ENCODE measurements at places on chromosomes 11 and 22.

GRCh38 chr11:134760957-134761356, 348.9 kb upstream of the B3GAT1 start:
- DNase-seq: no peak

DNA sequence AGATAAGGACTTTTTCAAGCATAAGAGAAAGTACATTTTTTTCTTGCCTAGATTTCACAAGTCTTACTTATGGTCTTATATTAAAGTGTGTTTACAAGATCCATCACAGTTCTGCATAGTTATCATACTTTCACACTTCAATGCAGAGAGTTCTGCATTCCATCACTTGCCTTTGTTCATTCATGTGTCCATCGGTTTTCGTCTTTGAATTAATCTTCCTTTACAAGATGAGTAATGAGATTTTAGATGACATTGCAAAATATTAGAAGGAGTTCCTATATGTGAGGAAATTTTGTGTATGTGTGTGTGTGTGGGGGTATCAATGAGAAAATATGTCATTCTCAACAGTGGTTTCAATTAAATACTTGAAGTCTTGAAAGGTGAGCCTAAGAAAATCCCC, 98.1 kb upstream of the GUCY1A2 start:
- no peak for DNase-seq

- no peak for DNase-seq
Observed at GRCh38 chr11:76788661-76789442, 5.7 kb downstream of the TSKU start.

GRCh38 chr11:12838463-12839123, 164.4 kb downstream of the TEAD1 start:
- DNase-seq: no peak

DNA sequence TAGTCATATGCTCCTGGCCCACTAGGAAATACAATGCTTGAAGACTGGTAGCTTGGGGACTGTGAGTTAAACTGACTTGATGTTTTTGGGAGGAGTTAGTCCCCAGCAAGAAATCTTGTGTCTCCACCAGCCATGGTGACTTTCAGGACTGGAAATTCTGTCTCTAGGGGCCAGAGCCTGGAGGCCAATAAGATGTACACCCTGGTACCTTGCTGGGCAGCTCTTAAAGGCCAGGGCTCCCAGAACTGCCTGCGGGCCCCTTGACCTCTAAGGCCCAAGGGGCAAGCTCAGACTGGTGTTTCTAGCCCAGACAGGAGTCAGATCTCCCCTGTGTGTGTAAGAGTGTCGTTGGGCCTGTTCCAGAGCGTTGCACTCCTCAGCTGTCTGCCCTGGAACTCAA, 128.7 kb upstream of the C11orf58 start:
- DNase-seq: no peak

DNA sequence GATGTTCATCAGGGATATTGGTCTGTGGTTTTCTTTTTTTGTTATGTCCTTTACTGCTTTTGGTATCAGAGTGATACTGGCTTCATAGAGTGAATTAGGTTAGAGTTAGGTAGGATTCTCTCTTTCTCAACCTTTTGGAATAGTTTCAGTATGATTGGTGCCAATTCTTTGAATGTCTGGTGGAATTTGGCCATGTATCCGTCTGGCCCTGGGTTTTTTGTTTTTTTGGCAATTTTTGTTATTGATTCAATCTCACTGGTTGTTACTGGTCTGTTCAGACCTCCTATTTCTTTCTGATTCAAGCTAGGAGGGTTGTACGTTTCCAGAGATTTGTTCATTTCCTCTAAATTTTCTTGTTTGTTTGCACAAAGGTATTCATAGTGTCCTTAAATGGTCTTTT, 54.4 kb downstream of the ATXN10 start:
- DNase-seq: no peak

DNA sequence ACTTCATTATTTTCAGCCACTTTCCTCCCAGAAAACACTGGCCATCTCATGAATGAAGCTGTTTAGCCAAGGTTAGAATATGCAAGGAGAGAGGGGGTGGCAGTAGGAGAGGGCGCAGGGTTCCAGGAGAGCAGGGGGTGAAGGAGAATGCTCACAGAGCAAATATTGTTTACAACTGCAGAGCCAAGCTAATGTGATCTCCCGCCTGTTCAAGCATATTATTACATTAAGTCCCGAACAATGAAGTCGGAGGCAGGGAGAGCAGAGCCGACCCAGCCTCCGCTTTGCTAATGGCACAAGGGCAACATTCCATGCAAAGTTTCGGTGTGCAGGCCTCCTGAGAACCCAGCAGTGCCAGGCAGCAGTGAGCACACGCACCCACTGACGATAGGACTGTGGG, 80.1 kb downstream of the MICAL3 start:
- no peak for DNase-seq

GRCh38 chr11:73308961-73309919, 1.2 kb downstream of the ARHGEF17 start:
- DNase-seq: peak; percentile 11

DNA sequence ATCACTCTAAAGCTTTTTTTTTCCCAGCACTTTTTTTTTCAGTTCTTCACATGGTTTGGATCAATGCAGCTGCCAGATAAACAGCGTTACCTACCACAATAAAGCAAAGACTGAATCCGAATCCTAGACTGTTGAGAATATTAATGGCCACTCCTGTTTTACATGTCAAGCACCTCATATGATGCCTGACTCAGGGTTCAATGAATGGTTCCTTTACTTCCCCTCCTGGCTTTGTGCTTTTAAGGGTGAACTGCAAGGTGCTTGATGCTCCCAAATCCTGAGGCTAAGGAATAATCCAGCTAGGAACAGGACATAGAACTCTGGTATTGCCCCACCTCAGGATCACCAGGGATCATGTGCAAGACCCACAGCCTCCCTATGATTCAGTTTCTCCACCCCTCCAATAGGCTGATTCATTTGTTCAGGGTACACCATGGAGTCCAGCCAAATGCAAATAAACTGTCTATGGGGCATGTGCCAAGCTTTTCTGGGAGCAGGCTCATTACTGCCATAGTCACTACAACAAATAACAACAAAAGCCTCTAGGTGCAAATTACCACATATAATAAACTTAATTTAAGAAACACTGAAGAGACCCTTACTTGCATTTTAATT, 104.3 kb downstream of the GAB2 start:
- DNase-seq: peak; percentile 70

DNA sequence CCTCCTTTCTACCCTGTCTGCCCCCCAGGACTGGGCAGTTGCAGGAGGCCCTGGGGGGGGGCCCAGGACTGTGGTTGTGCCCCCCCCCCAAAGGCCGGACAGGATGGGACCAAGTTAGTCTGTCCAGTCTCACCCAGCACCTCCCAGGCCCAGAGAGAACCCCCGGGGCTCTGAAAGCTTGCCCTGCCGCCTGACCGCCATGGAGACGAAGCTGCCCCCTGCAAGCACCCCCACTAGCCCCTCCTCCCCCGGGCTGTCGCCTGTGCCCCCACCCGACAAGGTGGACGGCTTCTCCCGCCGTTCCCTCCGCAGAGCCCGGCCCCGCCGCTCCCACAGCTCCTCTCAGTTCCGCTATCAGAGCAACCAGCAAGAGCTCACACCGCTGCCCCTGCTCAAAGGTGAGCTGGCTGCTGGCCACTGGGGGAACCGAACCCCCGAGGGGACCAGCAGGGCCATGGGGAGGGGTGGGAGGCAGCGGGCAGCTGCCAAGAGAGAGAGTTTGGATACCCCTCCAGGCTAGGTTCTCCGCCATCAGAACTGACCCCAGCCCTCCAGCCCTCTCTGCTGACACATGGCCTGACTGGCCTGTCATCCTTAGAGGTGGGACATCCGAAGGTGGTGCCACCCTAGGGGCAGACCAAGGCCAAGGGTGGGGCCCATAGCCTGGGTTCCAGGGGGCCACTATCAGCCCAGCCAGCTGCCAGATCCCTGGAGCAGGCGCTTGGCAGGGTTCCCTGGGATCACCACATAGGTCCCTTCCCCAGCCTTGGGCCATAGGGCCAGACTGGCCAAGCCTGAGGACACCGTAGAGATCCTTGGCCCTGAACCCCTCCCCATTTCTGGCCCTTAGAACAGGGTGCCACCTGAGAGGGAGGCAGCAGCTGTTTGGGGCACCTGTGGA, 1.3 kb downstream of the PPP2R5B start:
- DNase-seq: no peak

DNA sequence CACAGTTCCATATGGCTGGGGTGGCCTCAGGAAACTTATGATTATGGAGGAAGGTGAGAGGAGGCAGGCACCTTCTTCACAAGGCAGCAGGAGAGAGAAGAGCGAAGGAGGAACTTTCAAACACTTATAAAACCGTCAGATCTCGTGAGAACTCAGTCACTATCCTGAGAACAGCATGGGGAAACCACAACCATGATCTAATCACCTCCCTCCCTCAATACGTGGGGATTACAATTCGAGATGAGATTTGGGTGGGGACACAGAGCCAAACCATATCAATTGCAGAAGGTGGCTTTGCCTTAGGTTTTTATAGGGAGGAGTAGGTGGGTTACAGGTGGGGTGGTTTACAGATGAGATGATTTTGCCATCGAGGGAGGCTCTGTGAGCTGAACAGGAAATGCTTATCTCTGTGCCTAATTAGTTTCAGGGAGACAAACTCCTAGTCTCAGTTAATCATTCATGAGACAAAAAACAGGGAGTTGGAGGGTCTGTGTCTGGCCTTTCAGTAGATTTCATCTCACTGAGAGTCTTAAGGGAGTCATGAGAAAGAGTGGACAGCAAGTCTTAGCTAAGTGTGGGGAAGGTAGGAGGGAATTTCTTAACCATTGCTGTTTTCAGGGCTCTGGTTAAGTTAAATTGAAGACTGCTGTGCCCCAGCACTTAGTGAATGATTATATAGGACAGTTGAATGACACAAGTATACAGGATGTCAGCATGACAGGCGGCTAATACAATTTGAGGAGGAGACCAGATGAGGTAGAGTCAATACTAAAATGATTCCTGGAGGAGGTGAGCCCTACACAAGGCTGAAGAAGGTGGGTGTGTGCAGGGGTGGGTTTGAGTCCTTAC, 47.7 kb downstream of the CWC15 start:
- no peak for DNase-seq

DNA sequence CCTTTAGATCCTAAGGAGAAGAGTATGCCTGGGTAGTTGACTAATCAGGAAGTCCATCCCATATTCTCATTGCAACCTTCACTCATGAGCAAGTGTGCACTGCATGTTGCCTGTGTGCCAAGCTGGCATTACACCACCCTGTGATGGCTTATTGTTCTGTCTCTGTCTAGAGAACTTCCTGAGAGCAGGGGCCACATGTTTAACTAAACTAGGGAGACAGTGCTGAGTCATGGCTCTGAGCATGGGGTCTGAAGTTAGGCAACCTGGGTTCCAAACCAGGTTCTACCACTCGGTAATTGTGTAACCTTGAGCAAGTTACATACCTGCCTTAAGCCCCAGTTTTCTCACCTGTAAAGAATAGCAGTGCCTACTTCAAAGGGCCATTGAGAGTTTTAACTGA, 39.6 kb downstream of the CSNK2A3 start:
- DNase-seq: no peak

DNA sequence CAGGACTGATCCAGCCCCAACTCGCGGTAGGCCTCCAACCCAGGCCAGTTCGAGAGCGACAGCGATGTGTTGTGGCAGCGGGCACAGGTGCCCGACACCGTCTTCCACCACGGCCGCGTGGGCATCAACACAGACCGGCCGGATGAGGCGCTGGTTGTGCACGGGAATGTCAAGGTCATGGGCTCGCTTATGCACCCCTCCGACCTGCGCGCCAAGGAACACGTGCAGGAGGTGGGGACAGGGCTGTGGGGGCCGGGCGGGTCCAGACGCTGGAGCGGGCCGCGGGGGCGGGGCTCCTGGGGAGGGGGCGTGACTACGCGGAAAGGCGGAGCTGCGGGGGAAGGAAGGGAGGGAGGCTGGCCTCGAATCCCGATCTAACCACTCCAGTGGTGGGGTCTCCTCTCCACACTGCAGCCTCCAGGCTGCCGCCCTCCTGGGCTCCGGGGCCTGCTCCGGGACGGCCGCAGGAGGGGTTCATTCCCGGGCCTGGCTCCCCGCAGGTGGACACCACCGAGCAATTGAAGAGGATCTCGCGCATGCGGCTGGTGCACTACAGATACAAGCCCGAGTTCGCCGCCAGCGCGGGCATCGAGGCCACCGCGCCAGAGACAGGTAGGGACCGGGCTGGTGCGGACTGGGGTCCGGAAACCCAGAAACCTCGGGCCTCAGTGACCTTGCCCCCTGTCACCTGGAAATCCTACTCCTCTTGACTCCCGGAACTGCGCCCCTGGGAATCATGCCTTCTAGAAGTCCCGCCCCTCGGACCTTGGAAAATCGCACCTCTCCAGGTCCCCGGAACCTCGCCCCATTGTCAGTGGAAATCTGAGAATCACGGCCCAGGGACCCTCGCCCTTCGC, 14.9 kb downstream of the TMEM258 start:
- DNase-seq: no peak

- no peak for DNase-seq
Observed at GRCh38 chr22:40479887-40480538, 109.6 kb downstream of the SGSM3 start.

DNA sequence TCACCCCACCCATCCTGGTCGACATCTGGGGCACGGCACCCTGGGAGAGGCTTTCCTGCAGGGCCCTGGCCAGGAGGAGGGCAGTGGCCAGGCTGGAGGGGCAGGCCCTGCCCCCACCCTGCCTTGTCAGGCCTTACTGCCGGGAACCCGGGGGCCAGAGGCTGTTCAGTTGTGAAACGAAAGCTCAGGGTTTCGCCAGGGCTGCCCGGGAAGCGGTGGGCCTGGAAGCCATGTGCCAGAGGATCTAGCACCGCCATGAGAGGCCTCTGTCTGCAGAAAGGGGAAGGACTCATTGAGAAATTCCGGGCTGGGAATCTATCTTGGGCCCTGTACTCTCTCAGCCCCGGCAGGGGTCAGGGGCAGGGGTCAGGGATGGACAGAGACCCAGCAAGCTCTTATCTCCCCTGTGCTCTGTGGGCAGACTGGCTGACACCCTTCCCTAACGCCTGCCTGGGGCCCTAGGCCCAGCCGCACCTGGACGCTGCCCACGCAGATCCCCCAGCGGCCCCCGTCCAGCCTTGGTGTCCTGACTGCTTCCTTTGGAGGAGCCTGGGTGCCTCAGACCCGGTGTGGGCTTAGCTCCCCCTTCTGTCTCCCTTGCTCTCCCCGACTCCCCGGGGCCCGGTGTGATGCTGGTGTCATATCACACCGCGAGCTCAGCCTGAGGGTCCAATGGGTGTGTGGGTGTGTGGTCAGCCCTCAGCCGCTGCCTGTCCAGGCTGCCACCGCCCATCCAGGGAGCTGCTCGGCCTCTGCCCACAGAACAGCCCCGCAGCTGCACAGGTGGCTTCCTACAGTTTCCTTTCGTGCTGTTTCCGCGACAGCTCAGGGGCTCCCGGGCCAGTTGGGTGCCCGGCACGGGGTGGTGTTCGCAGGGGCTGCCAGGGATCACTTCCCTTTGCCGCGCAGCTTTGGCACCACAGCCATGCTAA, 6.5 kb downstream of the PIM3 start:
- no peak for DNase-seq

DNA sequence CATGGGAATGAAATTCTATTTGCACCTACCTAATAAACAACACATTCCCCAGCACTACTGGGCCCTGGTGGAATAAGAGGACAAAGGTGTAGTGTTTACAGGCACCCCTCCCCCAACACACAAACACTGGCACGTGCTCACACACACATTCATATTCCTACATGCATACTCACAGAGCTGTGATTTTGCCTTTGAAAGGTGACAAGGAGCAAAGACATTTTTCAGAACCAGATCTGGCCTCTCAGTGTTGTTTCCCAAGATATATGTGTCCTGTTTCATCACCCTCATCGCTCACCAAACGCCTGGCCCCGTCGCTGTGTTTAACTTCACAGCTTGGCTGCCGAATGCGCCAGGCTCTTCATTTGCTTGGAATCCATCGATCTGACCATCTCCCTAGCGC, 292.6 kb downstream of the NTM start:
- DNase-seq: no peak
